ENCODE measurements at places on chromosomes 5 and 9.

DNA sequence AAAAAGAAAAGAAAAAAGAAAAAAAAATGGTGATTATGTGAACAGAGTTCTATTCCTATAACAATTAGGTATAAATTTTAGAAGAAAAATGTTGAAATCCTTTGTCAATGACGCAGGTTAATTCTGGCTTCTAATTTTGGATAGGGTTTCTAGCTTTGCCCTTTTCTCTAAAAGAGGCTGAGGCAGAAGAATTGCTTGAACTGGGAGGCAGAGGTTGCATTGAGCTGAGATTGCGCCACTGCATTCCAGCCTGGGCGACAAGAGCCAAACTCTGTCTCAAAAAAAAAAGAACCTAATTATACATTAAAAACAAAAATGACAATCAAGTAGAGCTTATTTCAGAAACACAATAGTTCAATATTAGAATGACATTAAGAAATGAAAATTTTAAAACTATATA is 2.9 kb downstream of the STXBP1 start:
- no peak for DNase-seq

- no peak for DNase-seq
These were observed 9.1 kb downstream of the SWI5 start for GRCh38 chr9:128285033-128285784.

DNA sequence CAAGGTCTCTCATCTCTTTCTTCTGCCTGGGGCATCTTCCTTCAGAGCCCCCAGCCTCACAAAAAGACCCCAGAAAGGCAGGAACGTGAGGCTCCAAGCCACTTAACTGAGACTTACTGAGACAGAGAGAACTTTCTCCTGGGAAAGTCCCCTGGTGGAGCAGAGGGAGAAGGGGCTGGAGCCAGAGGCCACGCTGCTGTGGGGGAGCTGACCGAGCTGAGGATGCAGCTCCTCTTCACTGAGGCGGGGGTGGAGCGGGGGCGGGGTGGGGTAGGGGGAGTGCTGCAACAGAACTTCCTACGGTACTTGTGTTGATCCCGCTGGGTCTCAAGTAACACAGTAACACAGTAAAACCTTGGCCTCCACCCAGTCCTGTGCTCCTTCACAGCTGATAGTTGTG is 204.0 kb downstream of the FSTL4 start:
- no peak for DNase-seq

- DNase-seq: no peak
These were observed 60.6 kb downstream of the PGM5 start for GRCh38 chr9:68416936-68417564.

All from NCI-H1694 treated with DMSO at 0.1 percent for 48 hours (cell line).